ENCODE measurements at places on chromosomes 2 and 18. TPM values are rescaled to one million over a fixed set of nuclear protein-coding genes. Genes with fewer than 3 reads are reported as not detected.

RAPGEF4 gene
- total RNA-seq, result 0.07 TPM

DNA sequence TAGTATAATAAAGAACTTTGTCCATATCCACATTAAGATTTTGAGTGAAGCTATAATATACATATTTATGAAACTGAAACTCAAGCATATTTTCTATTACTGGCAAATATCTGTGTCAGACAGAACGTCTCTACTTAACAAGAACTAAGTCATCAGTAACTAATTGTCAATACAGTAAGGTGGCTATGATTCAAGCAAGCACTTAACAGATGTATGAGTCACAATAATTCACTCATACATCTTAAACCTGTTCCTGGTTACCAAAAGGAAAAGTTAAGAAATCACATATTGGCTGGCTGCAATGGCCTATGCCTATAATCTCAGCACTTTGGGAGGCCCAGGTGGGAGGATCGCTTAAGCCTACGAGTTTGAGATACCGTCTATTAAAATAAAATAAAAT lies 96.0 kb downstream of the SOS1 start:
- DNase-seq, result peak; percentile 40

DNA sequence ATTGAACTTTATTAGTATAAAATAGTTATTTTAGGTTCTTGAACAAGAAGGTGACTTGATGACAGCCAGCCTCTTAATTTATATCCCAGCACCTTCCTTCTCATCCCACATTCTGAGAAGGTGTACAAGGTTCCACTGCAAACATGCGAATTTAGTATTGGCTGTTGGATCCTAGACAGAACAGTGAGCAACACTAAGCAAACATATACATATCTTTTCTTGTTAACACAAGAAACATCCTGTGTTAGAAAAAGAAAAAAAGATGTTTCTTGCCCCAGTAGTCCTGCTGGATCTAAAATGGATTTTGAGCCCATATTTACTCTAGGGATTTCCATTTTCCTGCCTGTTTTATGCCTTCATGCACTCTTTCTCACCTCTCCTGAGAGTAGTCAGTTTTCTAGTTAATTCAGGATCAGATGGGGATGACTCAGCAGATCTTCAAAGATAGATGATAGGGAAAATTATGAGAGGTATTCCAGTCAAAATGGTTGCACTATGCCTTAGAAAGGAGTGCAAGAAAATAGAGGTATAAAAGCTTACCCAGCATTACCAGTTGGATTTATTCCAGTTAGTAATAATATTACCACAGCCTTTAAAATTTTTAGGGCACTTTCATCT lies 336.5 kb downstream of the MEIS1 start:
- DNase-seq, result no peak

DNA sequence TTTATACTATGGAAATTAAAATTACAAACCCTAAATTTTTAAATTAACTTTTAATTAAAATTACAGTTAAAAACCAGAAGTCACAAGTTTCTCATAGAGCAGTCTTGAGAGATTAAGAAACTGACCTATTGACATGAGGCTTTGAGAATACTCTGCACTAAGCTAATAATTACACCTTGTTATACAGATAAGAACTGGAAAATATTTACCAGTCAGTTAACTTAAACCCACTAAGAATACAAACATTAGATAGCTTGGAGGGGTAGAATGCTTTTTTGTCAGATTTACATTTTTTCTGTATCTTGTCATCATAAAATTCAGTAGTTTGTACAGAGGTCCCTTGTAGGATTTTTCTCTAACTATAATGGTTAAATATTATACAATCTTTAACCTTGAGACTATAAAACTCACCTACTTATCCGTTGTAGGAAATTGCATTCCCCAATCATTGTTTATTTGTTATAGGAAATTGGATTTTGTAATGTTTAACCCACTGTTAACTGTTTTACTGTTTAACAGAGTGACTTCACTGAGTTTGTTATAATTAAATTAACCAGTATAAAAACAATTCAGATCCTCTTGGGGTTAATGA lies 219.7 kb upstream of the PKDCC start:
- no peak for DNase-seq

GRCh38 chr18:8260319-8260718 lies 348.9 kb upstream of the RAB12 start:
- peak; percentile 59 for DNase-seq

ABCG5 gene
- not detected for total RNA-seq

DNA sequence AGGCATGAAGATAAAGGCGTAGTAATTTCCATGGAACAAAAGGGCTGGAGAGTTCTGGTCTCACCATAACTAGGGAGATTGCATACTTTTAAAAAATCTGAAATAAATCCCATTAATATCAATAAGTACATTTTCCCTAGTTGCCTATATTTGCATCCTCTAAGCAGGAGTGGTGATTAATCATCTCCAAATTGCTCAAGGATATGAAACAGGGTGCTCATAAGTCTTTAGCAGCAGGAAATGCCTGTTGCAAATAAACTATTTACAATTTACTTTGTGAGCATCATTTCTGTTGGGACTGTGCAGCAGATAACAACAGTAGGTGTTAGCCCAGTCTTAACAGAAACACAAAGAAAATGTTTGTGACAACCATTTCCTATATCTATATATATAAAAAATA lies 92.4 kb upstream of the TMEM178A start:
- no peak for DNase-seq

GRCh38 chr2:177149155-177149503 lies 63.5 kb upstream of the HNRNPA3 start:
- DNase-seq, result no peak

DNA sequence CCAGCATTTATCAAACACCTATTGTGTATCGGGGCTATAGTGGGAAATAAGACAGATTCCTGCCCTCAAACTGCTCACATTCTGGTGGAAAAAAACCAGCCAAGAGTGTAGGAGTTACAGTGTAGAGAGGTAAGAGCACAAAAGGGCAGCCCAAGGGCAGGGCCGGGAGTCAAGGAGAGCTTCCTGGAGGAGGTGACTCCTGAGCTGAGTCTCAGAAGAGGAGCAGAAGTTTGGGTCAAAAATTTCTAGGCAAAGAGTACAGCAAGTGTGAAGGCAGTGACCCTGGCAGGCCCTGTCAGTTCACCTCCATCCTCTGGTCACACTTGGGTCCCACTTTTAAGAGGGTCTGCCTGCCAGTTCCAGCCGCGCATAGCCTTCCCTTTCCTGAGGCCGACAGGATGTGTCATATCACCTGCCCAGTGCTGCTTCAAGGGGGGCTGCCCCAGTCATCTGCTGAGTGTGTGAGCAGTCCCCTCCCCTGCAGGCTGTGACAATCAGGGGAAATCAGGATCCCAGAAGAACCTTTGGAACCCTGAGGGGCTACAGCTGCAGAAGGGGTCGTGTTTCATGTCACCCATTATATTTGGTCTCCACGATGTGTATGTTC lies 118.4 kb downstream of the GLI2 start:
- DNase-seq, result no peak

DNA sequence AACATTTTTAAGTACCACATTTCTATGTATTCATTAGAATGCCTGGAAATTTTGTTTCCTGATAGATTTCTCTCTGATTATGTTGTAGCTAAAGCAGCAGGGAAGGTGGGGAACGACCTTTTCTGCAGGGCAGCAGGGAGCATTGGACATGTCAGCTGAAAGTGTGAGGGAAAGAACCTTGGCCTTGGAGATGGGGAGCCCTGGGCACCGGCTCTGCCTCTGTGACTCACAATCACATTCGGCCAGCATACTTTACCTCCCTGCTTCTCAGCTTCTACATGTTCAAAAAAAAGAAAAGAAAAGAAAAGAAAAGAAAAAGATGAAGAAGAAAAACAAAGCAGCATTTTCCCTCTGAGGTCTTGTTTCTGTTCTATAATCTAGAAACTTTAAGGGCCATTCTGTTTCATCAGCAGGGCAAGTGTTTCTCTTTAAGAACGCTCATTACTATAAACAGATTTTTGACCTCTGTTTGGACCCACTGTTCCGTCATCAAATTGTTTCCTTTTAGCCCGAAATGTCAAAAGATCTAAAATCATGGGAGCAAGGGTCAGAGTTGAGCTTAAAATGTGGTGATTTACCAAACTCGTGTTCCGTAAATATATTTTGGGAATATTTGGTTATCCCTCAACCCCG lies 27.9 kb downstream of the SETBP1 start:
- no peak for DNase-seq

IDH1 gene
- 66.3 TPM for total RNA-seq

- DNase-seq, result no peak
Observed at GRCh38 chr2:222922019-222922800, 61.4 kb downstream of the ACSL3 start.

DNA sequence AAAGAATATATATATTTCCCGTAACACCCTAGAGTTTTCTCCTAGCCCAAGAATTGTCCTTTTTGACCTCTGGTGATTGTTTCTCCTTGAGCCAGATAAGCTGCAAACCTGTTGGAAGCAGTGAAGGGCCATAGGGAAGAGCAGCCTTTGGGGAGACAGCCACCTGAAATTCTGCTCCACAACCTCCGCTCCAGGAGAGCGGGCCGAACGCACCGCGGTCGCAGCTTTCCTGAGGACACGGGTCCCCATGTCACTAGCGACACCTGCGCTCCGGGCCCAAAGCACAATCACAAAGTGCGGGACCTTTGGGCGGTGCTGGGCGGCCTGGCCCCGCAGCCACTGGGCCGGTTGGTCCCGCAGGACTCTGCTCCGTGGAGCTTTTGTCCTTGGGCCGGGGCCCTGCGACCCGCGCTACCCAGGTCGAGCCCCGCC lies 557 bp upstream of the DSG2 start:
- no peak for DNase-seq

- no peak for DNase-seq
Observed at GRCh38 chr2:214742119-214742518, 67.4 kb downstream of the BARD1 start.

GRCh38 chr2:6294791-6295190 lies 570.9 kb downstream of the CMPK2 start:
- DNase-seq, result no peak

DNA sequence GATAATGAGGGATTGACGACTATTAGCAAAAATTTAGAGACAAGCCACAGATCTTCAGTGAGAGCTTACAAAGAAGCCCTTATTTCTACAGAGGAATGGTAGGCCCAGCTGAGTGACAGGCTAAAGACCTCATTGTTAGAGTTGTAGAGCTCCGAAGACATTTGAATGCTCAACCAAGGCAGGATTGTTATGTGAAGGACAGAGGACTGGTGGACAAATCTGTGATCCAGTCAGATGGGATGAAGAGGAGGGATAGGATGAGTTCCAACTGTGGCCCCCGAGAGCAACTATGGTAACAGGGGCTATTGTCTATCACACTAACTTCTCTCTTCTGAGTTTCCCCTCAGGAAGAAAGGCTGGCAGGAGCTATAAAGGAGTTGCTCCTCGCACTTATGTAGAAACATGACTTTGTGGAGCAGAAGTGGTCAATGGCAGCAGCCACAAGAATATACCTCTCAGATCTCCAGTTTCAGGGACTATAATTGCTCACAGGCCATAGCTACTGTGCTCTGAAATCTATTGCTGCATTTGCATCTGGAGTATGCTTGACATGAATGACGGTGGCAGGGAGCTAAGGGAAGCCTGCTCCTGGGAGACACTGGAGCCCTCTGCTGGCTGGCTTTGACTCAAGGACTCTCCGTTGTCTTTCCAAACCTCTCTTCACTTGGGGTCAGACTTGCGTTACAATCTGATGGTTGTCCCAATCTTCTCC lies 50.3 kb upstream of the GREB1L start:
- peak; percentile 45 for DNase-seq

MYOM1 gene
- total RNA-seq, result not detected

DNA sequence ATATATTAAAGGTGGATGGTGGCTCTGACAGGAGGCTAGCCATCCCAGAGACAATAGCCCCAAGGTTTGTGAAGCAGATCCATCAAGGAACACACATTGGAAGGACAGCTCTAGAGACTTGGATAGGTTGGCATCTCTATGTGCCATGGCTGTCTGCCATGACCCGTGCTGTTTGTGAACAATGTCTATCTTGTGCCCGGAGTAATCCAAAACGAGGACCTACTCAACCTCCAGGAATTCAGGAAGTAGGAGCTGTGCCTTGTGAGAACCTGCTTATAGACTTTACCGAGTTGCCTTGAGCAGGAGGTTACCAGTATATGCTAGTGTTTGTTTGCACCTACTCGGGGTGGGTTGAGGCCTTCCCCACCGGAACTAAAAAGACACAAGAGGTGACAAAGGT lies 43.1 kb upstream of the SELENOI start:
- DNase-seq, result peak; percentile 63

GRCh38 chr2:157087373-157088002 lies 170.0 kb upstream of the GALNT5 start:
- DNase-seq, result no peak

GRCh38 chr2:223989856-223990232 lies 32.6 kb downstream of the MRPL44 start:
- DNase-seq, result no peak

CAPN14 gene
- 0.24 TPM for total RNA-seq

- DNase-seq, result no peak
Observed at GRCh38 chr18:46458472-46458871, 198.5 kb downstream of the LOXHD1 start.

- DNase-seq, result no peak
Observed at GRCh38 chr2:34001557-34001956, 402.5 kb upstream of the FAM98A start.

GRCh38 chr2:43634604-43635306 lies 2.3 kb upstream of the PLEKHH2 start:
- peak; percentile 48 for DNase-seq

C2orf80 gene
- total RNA-seq, result not detected

- no peak for DNase-seq
Observed at GRCh38 chr2:31986906-31987305, 23.9 kb downstream of the MEMO1 start.

- no peak for DNase-seq
Observed at GRCh38 chr2:120498121-120498520, 152.2 kb downstream of the INHBB start.

GRCh38 chr2:64766841-64767669 lies 113.3 kb upstream of the SERTAD2 start:
- peak; percentile 22 for DNase-seq

DNA sequence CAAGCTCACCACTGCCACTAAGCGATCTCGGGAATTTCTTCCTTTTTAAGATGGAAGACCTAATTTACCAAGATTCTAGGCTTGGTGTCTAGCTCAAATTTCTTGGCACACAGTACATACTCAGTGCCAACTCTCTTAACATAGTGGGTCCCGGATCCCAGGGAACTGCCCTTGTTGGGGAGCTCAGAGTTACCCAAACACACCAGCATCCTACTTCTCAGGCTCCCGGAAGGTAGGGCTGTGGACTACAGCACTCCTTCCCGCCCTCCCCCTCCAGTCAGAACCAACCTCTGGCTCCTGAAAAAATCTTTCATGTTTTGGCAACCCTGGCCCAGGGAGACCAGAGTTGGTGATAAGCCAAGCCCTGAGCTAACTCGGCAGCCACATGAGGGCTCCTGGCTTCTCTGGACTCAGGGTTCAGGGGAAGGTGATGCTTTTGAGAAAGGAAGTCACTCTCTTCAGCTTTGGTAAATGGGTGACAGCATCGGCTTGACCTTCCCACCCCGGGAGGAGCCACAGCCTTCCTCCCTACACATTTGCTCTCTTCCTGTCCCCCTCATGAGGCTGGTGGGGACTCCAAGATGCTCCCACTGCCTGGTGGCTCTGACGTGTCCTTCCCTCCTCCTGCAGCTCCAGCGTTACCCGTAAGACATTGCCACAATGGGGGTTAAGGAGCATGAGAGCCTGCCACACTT lies 8.8 kb downstream of the ODC1 start:
- peak; percentile 41 for DNase-seq

GRCh38 chr18:62458346-62458745 lies 64.5 kb upstream of the ZCCHC2 start:
- no peak for DNase-seq

GRCh38 chr2:151792589-151792988 lies 35.6 kb downstream of the ARL5A start:
- no peak for DNase-seq

SERPINB2 gene
- total RNA-seq, result 0.27 TPM

PSTPIP2 gene
- total RNA-seq, result 3.2 TPM

ANTXR1 gene
- 32.8 TPM for total RNA-seq

FSHR gene
- total RNA-seq, result not detected

GRCh38 chr2:135664623-135665068 lies 77.0 kb upstream of the UBXN4 start:
- peak; percentile 16 for DNase-seq
